ENCODE measurements at places on chromosomes 16 and 17. TPM values are rescaled to one million over a fixed set of nuclear protein-coding genes. Genes with fewer than 3 reads are reported as not detected.

ITGB3 gene
- total RNA-seq, result 1.9 TPM

CFAP97D1 gene
- total RNA-seq, result not detected

CORO1A gene
- total RNA-seq, result 1,902 TPM

MAP2K6 gene
- 10.7 TPM for total RNA-seq

OR1A1 gene
- total RNA-seq, result 0.07 TPM

NOTUM gene
- 0.11 TPM for total RNA-seq

SBK1 gene
- 5.4 TPM for total RNA-seq

COX4I1 gene
- total RNA-seq, result 448 TPM

RND2 gene
- not detected for total RNA-seq

TEDC2 gene
- total RNA-seq, result 26.6 TPM

SPIRE2 gene
- total RNA-seq, result 1.3 TPM

B9D1 gene
- total RNA-seq, result 4.2 TPM

NOL3 gene
- 20.2 TPM for total RNA-seq

PRSS33 gene
- not detected for total RNA-seq

GIT1 gene
- 66.7 TPM for total RNA-seq

Measured in T-helper 2 cell treated with Interferon-gamma antibody and Interleukin-4, amounts not matched to agents 100 ng/mL and 5 ng/mL, for 36 hours (primary cell).